ENCODE measurements at places on chromosomes 5 and 9.

- DNase-seq, result no peak
Measured at GRCh38 chr9:131976157-131977108, 103.2 kb downstream of the MED27 start.

DNA sequence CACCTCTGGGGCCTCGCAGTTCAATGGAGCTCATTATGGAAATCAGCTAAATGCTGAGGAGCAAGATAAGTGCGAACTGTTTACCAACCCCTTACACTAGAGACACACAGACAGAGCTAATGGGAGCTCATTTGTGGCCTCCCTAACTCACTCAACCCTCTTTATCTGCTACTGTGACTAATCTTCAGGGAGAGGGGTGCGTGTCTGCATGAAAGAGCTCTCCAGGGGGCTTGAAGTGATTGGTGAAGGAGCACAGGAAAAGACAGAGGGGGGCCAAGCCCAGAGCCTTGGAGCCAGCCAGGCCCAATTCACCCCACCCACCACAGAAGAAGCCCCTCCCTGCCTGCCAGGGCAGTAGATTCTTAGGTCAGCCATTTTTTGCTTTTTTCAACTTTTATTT lies 466.8 kb upstream of the BRINP1 start:
- no peak for DNase-seq

GRCh38 chr5:124841829-124842712 lies 95.6 kb upstream of the ZNF608 start:
- DNase-seq, result no peak

GRCh38 chr5:67246108-67246507 lies 49.5 kb upstream of the CD180 start:
- peak; percentile 19 for DNase-seq

DNA sequence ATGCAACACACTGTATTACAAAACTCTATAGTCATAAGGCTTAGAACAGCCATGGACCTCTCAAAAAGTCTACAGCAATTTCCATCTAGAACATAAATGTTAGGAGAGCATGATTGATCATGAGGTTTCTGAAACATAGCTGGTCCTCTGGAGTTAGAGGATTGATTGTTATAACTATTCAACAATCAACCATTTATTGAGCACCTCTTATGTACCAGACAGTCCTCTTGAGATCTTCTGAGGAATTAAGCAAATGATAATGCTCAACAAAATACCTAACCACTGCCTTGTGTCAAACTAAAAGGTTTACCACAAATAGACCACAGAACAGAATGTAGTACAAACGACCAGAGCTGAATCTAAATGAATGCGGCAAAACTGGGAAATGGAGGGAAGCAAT lies 3.4 kb upstream of the AGTPBP1 start:
- no peak for DNase-seq

- no peak for DNase-seq
Measured at GRCh38 chr5:14847471-14847870, 24.1 kb downstream of the ANKH start.

- DNase-seq, result no peak
Measured at GRCh38 chr9:133264235-133264764, 10.7 kb downstream of the ABO start.

- DNase-seq, result no peak
Measured at GRCh38 chr5:17406423-17406838, 91.6 kb upstream of the TAF11L2 start.

- DNase-seq, result no peak
Measured at GRCh38 chr5:39440192-39440957, 15.6 kb upstream of the DAB2 start.

GRCh38 chr5:137190031-137190430 lies 309.1 kb downstream of the SPOCK1 start:
- no peak for DNase-seq

DNA sequence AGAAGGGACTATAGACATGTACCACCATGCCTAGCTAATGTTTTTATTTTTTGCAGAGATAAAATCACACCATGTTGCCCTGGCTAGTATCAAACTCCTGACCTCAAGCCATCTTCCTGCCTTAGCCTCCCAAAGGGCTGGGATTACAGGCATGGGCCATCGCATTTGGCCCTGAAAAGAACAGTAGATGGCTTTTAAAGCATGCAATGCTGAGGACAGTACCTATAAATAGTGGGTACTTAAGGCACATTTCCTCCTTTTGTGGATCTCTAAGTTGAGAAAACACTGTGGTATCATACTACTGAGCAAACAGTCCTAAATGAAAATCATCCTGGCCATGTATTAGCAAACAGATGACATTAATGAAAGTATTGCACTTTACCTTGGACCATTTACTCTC lies 119.4 kb downstream of the TTC39B start:
- DNase-seq, result no peak

DNA sequence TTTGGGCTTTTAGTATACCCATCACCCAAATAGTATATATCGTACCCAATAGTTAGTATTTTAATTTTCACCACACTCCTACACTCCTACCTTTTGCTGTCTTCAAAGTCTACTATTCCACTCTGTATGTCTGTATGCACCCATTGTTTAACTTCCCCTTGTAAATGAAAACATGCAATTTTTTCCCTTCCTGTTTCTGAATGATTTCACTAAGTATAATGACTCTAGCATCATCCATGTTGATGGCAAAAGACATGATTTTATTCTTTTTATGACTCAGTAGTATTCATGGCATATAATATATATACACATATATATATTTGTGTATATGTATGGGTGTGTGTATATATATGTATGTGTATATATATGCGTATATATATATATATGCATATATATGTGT lies 63.1 kb upstream of the FAM174A start:
- DNase-seq, result no peak

GRCh38 chr9:91495450-91495849 lies 71.8 kb upstream of the NFIL3 start:
- no peak for DNase-seq

GRCh38 chr9:117050007-117050406 lies 362.9 kb downstream of the TRIM32 start:
- DNase-seq, result no peak

- DNase-seq, result no peak
Measured at GRCh38 chr9:107142896-107143603, 140.0 kb upstream of the RAD23B start.

DNA sequence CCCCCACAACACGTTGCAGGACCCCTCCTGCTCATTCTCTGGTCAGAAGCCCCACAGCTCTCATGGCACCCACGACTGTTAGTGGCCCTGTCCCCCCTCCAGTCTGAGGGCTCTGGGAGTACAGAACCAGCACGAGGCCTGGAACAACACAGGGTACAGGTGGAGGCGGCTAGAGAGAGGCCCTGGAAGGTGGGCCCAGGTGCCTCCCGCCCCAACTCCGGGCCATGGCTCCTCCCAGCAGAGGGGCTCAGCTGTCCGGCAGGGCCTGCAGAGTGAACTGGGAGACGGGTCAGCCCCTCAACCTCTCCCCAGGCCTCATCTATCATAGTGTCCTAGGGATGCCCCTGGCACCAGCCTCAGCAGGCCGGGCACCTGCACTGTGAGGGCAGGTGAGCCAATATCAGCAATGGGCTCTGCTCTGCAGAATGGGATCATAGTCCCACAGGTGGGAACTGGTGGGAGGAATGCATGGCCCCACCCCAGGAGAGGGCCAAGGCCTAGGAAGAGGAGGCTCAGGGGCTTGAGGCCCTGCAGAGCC lies 58.6 kb downstream of the BARX1 start:
- no peak for DNase-seq

DNA sequence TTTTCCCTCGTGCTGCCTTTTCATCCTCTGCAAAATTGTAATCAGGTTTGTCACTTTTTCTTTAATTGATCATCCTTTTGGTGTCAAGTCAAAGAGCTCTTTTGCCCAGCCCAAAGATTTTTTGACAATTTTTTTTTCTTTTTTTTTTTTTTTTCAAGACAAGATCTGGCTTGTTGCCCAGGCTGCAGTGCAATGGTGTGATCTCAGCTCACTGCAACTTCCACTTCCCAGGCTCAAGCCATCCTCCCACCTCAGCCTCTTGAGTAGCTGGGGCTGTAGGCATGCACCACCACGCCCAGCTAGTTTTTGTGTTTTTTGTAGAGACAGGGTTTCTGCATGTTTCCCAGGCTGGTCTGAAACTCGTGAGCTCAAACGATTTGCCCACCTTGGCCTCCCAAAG lies 36.7 kb downstream of the CDK7 start:
- no peak for DNase-seq

- DNase-seq, result no peak
Measured at GRCh38 chr5:56549096-56549886, 266.1 kb upstream of the MAP3K1 start.

DNA sequence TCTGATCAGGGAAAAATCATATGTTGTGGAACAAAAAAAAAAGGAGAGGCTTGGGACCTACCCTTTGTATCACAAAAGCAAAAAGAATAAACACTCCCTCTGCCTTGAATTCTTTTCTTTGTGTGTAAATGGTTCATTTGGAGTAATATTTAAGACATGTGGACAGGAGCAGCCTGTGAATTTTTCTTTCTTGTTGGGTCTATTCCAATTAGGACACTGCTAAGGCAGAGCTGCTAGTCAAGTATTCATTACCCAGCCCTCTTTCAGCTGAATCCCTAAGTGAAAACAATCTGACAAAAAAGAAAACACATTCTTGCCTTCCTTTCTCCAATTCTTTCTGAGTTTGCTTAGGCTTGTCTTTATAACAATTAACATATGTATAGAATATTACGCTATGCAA lies 330.0 kb downstream of the EBF1 start:
- no peak for DNase-seq

DNA sequence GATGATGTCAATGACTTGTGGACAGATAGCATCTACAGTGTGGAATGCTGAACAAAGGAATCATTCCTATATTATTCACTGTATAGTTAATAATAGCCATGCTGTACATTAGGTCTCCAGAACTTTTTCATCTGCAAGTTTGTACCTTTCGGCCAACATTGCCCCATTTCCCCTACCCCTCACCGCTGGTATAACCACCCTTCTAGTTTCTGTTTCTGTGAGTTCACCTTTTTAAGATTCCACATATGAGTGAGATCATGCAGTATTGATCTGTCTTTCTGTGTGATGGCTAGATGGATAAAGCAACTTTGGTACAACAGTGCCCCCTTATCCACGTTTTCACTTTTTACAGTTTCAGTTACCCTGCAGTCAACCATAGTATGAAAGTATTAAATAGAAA lies 18.8 kb upstream of the ALDH1B1 start:
- no peak for DNase-seq

DNA sequence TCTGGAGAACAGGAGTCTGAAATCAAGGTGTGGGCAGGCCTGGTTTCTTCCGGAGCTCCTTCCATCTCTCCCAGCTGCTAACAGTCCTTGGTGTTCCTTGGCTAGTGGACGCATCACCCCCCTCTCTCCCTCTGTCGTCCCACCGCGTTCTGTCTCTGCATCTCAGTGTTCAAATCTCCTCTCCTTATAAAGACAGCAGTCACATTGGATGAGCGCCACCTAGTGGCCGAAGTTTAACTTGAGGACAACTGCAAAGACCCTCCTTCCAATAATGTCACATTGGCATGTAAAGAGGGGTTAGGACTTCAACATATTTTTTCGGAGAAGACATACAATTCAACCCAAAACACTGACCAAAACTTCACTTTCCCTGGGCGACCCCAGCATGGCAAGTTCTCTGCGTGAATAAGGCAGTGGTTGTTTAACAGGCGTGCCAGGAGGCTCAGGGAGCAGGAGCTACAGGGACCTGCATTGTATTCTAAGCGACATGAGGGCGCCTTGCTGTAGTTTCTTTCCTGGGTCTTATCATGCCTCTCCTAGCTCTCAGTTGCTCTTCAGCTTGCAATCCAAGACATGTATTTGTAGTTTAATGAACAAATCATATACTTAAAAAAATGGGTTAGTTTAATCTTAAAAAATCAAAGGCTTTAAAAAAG lies 27.9 kb upstream of the BASP1 start:
- peak; percentile 24 for DNase-seq

DNA sequence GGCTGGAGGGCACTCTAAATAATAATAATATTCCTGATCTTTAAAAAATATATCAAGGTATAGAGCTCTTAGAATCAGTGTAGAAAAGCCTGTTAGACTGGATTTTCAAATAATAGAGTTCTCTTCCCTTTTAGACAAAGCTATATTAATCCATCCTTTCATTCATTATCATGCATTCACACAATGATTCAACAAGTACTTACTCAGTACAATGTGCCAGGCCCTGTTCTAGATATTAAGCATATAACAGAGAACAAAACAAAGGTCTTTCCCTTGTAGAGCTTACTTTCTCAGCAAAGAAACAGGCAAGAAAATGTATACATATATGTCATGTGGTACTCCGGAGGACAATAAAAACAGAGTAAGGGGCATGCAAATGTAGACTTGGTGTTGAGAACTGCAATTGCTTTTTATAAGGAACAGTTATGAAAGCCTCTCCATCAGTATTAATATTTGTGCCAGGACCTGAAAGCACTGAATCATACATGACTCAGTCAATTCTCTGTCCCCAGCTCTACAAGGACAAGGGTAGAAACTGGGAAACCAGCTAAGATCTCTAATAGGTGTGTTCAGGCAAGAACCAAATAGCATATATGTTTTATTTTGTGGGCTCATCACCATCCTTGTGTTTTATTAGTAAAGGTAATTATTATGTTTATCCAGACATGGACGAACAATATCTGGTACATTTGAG lies 72.2 kb downstream of the PIP5K1B start:
- no peak for DNase-seq

GRCh38 chr5:145854651-145855258 lies 18.1 kb downstream of the GRXCR2 start:
- no peak for DNase-seq

Data from GM12878 (cell line).